ENCODE measurements at places on chromosomes 4 and X.

DNA sequence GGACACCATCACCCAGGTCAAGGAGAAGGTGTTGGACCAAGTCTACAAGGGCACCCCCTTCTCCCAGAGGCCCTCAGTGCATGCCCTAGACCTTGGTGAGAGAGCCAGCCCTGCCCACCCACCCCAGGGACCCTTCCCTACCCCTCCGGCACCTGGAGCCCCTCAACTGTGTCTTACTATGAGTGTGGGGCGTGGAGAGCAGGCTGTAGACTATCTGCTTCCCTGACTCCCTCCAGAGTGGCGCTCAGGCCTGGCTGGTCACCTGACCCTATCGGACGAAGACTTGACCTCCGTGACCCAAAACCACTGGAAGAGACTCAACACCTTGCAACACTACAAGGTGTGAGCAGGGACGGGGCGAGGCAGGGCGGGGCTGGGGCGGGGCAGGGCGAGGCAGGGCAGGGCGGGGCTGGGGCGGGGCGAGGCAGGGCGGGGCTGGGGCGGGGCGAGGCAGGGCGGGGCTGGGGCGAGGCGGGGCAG is 4.7 kb upstream of the SRPK3 start:
- no peak for DNase-seq

DNA sequence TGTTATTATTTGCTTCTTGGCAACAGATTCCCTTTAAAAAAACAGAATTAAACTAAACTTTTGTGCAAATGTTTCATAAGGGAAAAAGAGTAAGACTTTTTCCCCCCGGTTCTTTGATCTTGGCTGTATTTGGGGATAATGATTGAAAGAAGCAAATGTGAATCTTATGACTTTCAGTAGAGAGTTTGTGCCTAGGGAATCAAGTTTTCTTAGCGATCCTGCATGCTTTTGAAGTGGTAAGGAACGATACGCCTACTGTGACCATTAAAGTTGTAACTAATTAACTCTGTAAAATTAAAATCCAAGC is 9.0 kb downstream of the ATP10D start:
- DNase-seq = no peak

DNA sequence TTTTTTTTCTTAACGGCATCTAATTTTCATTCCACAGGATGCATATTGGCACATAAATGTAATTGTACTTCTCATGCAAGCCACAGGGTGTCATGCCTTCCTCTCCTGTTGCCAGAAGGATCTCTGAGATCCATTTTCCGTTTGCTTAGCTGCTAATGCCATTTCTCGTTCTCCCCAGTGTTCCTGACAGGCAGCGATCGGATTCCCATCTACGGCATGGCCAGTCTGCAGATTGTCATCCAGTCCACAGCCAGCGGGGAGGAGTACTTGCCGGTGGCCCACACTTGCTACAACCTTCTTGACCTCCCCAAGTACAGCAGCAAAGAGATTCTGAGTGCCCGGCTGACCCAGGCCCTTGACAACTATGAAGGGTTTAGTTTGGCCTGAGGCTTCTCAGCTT is 8.9 kb upstream of the NAP1L5 start:
- DNase-seq = no peak

DNA sequence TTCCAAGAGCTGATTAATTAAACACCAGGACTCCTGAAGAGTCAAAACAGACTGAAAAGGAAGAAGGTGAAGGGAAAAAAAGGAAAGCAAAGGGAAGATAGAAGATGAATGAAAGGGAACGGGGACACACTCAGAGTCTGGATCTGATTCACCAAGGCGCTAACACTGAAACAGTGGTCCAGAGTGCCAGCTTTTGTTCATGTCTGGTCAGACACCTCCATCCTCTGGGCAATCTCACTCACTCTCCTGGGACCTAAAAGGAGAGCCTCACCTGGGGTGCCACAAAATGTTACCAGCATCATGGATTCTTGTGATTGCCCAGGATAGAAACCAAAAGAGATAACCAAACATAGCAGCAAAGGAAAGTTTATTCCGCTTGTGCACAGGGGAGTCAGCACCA is 120.3 kb upstream of the AFF2 start:
- no peak for DNase-seq

GRCh38 chr4:175970724-175971123 is 94.9 kb upstream of the WDR17 start:
- DNase-seq = no peak

DNA sequence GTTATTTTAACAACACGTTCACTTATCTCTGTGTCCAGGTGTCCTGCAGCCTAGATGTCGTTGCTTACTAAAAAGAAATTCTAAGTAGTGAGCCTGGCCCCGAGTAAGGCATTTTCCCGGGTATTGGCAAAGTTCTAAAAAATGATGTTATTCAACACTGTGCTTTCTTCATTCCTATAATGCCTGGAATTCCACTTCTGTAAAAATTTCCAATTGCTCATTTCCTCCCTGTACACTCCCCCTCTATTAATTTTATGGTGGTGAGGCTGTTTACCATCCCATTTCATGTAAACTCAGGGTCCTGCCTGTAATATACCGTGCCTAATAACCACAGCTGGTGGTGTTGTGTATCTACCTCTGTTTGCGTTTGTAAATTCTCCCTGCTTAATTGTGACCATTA is 14.2 kb downstream of the BST1 start:
- no peak for DNase-seq

GRCh38 chrX:31706466-31706865 is 634.6 kb upstream of the FTHL17 start:
- DNase-seq = no peak

- no peak for DNase-seq
These were observed 138.9 kb downstream of the PTTG2 start for GRCh38 chr4:38099020-38099600.

DNA sequence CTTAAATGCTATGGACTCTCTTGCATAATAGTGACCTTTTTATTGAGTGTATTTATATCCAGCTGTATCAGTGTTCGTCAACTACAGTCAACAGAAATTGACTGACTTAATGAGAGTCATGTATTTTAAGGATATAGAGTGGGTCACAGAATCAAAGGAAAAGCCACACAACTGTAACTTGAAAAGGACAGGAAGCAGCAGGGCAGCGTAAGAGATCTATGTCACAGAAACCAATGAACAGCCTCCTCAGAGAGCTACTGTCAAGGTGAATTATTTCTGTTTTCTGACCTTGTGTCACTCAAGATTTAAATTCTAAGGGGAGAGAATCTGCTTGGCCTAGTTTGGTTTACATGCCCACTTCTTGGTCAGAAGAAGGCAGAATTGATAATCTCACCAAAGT is 94.1 kb upstream of the FRAS1 start:
- no peak for DNase-seq

DNA sequence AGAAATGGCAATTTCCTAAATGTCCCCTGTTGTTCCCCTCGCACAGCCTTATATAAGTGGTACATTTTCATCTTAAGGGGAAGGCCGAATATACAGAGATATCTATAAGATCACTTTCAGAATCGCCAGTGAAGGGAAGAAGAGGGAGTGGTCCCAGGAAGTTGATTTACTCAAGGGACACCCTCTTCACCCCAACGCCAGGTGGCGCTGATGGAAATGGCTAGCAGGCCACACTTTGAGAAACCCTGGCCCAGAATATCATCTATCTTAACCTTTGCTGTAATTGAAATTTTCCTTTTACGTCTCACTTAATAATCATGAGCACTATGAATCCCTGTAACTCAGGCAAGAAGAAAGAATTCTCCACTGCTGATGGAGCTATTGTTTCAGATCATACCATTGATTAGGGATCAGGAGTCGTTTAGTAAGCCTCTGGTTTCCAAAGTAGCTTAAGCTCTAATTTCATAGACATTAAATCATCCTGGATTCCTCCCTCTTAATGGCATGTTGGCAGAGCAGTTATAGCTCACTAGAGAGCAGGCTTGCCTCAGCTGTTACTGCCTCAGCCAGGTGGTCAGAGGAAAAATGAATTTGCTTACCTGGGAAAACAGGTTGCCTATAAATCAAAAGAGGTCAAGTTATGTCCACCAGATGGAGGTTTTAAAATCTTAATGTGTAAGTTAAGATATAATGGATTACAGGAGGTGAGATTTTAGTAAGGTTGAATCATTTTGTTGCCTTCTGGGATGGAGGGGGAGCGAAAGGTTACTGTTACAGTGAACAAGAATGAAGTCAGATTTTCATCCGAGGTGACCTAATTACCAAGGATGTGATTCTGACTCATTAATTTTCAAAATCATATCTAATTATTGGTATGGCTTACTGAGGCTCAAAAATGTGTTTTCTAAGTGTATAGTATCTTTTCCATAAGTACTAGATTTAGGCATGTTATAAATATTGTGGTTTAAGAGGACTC is 941.2 kb upstream of the TENM3 start:
- no peak for DNase-seq

DNA sequence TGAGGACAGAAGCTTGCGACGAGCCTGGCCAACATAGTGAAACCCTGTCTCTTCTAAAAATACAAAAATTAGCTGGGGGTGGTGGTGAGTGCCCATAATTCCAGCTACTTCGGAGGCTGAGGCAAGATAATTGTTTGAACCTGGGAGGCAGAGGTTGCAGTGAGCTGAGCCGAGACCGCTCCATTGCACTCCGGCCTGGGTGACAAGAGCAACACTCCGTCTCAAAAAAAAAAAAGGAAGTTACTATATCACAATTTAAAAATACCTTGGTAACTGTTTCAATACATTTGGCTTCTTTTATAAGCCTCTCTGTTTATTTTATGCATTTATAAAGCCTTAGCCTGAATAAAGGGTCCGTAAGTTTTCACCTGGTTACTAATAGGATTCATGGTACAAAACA is 46.6 kb upstream of the CHRNA9 start:
- DNase-seq = no peak

DNA sequence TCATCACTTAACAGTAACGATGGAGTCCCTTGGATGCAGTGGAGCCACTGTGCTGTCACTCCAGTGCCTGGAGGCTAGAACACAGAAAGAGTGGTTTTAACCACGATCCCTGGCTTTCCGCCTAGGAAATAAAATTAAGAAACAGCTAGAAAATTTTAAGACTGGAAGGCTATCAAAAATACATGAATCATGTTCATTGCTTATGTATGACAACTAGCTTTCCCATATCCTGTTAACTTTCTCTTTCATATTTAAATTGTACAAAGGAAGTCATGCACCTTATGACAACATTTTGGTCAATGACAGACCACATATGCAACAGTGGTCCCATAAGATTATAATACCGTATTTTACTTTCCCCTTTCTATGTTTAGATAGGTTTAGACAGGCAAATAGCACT is 115.1 kb downstream of the GALNTL6 start:
- no peak for DNase-seq

DNA sequence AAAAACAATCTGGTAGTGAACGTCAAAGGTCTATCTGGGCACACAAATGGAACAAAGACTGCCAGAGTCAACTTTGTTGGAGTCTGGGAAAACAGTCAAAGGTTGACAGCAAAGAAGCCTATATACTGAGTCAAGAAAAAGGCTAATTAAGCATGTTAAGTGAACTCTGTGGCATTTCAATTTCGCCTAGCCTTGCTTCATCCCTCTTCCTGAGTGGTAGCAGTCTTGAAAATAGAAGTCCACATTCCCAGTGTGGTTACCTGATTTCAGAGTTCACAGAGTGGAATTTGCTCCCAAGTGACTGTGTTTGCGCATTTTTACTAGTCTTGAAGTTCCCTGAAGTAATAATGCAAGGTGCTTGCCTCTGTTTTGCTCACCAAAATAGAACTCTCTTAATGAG is 760.0 kb downstream of the FSTL5 start:
- no peak for DNase-seq

GRCh38 chr4:75895744-75896314 is 6.4 kb downstream of the PPEF2 start:
- no peak for DNase-seq

GRCh38 chr4:15968551-15969300 is 5.8 kb upstream of the FGFBP2 start:
- DNase-seq = no peak

All from left renal cortex interstitium (tissue), 4 donors.